ENCODE measurements at places on chromosomes 4 and X.

GRCh38 chr4:183967266-183967665, 62.2 kb downstream of the STOX2 start:
- DNase-seq = no peak

DNA sequence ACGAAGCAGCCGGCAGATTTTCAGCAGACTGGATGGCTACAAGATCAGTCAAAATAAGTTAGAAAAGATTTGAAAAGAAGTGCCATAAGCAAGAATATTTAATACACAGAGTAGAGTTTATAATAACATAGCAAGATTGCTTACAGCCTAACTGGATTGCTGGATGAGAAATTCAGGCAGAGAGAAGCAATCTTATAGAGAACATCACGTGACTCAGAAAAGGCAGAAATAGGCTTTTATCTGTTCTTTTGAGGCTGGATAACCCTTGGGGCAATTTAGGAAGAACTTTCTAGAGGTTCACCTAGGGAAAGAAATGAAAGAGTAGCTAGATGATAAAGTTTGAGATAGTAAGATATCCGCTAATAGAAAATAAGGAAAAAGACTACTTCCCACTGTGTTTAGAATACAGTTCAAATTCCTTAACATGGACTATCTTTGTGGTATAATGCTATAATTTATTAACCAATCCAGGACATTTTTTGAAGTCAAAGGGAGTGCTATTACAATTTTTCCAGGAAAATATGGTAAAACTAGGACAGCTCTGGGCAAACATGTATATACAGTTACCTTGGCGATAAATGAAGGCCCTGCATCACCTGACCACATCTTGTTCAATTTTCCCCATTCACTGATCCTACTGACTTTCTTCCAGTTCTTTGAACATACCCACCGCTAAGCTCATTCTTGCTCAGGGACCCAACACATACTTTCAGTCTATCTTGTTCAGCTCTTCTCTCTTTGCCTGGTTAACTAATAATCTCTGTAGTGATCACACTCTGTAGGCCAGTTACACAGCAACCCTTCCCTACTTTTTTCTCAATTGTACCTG, 12.7 kb upstream of the SPCS3 start:
- no peak for DNase-seq

DNA sequence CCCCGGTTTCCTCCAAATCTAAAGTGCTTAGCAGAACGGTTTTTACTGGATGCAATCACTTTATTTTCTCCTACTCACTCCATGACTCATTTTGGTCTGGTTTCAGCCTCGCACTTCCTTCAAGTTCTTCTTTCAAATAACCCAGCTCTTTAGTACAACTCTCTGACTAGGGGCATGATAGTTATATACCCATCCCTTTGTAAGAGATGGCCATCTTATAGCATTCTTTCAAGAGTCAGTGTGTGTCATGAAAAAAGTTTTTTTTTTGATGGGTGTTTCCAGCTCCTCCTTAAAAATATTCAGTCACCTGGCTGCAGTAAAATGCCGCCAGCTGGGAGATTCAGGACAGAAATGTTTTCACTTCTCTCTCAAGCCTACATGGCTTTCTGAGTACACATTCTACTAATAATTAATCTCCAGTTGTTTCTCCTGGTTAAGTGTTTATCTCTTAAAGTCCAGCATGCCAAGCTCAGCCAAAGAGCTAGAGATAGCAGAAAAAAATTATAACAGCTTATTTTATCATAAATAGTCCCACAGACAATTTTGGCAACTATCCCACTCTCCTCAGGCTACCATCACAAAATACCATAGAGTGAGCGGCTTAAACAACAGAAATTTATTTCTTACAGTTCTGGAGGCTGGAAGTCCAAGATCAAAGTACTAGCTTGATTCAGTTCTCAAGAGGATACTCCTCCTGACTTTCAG, 139.3 kb downstream of the GASK1B start:
- DNase-seq = no peak

DNA sequence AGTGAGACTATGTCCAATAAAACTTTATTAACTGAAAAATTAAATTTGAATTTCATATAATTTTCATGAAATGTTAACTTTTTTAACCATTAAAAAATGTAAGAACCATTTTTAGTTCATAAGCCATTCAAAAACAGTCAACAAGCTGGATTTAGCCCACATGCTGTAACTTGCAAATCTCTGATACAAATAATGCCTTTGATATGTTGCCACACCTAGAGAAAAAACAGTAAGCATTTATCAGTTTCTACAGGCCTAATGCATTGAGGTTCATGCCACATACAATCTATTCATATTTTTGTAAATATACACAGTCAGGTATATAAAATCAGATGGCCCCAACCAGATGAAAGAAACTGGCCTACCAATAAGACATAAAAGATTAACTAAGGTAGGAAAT, 52.8 kb downstream of the LCORL start:
- no peak for DNase-seq

DNA sequence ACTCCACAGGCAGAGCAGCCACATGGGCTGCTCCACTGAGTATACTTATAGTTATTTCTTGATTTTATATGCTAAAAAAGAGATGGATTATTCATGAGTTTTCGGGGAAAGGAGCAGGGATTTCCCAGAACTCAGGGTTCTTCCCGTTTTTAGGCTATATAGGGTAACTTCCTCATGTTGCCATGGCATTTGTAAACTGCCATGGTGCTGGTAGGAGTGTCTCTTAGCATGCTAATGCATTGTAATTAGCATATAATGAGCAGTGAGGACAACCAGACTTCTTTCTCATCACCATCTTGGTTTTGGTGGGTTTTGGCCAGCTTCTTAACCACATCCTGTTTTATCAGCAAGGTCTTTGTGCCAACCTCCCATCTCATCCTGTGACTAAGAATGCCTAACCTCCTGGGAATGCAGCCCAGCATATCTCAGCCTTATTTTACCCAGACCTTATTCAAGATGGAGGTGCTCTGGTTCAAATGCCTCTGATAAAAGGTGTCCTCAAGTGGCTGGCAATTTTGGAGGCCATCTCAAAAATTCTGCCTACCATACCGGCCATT, 213.0 kb upstream of the VEGFC start:
- DNase-seq = no peak

GRCh38 chr4:21067351-21067750, 367.1 kb downstream of the PACRGL start:
- no peak for DNase-seq

DNA sequence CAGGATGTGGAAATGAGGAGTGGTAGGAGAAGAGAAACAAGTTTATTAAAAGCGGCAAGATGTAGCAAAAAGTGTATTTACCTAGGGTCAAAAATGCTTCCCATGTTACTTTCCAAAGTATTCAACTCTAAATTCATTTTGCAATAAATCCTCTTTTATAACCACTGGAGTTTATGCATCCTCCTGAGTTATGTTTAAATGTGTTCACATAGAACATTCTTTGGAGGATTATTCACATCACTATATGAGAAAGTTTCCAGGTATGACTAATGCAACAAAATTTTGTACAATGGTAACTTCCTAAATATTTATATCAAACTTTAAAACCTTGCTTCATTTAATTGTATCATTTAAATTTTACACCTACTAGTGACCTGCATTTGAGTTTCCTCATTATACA, 870.6 kb upstream of the SLIT2 start:
- no peak for DNase-seq

DNA sequence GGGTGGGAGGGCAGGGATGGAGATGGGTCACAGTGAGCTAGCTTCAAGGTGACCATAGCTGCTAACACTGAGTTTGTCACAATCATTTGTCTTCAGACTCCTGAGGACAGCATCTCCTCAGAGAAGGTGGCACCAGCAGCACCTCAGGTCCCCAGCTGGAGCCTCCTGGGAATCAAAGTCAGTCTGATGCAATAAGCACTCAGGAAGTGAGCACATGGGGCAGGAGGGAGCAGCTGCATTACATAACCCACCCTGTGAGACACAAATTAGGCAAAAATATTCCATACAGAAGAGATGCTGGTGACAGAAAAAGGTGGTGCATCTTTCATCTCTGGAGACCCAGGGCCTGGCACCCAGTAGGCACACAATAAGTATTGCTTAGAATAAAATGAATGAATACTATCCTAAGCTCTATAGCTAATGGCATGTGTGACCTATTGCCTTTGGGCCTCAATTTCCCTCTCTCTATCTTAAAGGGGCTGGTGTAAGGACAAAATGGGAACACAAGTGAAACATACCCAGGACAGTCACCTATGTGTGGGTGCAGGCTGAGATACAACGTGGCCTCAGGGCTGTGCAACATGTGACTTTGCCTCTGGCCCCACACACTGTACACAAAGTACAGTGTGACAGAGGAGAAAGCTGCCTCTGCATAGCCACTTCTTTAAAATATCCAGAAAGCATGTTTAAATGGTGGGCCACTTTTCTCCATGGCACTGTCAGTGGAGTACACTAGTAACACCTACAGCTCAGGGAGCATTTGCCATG, 37.1 kb downstream of the SLC39A8 start:
- DNase-seq = peak; percentile 22

DNA sequence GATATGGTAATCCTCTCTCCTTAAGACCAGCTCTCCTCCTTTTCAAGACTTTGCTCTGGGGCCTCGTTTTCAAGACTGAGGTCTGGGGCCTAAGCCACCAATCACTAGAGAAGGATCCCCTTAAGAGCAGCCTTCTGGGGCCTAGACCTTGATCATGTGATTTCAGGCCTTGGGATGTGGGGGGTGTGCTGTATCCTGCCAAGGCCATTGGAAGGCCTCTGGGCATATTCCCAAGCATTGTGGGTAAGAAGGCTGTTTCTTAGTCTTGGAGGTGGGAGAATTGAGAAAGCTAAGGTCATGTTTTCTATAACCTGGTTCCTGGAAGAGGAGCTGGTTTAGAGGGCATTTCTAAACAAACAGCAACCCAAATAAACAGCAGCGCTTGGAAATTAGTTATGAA, 12.1 kb downstream of the TMEM164 start:
- no peak for DNase-seq

- no peak for DNase-seq
Measured at GRCh38 chr4:113826421-113826820, 64.9 kb upstream of the CAMK2D start.

DNA sequence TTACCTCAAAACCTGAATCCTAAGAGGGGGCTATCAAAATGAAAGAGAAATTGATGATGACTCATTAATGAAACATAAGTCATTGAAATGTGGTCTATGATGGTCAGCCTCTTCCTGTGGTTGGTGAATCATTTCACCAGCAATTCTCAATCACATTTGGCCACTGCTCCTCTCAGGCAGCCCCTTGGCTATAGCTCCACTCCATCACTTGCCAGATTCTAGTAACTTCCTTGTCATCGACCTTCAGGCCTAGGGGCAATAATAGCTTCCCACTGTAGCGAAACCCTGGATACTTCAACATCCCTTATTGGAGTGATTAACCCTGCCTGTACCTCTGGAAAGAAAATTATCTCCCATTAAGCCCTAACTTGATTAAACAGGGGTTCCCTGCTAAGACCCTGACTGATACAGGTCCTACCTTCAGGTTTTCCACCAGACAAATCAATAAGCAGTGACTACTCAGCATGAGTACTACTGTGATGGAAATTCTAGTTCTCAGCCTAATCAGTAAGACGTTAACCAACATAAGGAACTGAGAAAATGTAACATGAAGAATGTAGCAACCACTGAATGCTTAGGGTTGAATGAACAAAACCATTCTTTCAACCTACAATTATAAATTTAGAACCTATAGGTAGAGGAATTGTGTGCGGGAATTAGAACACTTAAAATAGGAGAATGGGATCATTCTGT, 30.4 kb downstream of the ADH7 start:
- DNase-seq = peak; percentile 73

DNA sequence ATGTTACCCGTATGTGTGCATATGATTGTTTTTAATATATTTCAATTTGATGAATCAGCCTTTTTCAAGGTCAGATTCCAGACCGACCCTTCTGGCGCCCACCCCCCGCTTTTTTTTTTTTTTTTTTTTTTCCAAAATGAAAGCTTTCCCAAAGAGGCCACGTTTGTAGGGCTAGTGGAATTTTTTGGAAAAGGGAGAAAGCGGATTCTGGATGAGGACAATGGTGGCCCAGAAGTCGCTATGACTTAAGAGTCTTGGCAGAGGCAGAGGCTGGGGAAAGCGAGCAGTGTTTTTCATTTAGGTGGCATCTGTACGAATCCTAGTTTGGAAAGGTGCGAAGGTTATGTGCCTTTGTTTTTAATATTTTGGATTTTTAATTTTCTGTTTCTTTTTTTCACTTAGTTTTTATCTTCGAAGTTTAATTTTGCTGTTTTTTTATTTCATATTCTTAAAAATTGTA, 14.6 kb downstream of the NDUFB11 start:
- DNase-seq = no peak

DNA sequence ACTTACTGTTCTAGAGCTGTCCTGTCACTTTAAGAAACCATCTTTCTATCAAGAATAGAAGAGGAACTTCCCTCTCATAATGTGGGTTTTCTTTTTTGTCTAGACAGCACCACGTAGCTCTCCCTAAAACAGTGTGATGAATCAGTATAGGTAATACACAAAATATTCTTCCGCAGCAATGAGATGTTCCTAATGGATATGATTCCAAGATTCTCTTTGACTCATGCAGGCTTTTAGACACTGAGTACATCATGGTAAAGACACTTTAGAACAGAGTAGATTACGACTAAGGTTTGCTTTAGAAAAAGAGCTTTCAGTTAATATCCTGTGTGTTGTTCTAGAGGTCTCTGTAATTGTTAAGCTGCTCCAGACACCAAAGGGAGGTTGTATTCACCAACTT, 69.8 kb downstream of the PTTG2 start:
- DNase-seq = no peak

DNA sequence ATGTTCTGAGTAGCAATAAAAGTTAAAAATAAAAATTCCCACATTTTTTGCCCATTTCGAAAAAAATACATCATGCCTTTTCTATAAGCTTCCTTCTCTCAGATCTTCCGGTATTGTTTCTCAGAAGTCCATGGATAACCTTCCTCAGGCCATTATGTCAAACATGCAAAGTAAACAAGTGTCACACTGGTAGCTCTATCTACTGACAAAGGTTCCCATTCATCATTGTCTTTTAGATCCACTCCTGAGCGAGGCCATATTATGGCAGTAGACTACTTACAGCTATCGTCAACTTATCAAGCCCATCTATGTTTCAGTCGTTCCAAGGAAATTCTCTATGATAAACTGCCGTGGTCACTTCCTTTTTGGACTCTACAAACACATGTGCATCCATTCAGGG, 1068.2 kb downstream of the GLUD2 start:
- DNase-seq = no peak

- no peak for DNase-seq
Measured at GRCh38 chrX:124502166-124502565, 155.8 kb downstream of the SH2D1A start.

GRCh38 chr4:41410049-41410448, 127.9 kb upstream of the LIMCH1 start:
- DNase-seq = no peak

GRCh38 chr4:89222170-89222569, 85.4 kb downstream of the GPRIN3 start:
- DNase-seq = peak; percentile 64
